ENCODE measurements at places on chromosomes 2 and 18.

DNA sequence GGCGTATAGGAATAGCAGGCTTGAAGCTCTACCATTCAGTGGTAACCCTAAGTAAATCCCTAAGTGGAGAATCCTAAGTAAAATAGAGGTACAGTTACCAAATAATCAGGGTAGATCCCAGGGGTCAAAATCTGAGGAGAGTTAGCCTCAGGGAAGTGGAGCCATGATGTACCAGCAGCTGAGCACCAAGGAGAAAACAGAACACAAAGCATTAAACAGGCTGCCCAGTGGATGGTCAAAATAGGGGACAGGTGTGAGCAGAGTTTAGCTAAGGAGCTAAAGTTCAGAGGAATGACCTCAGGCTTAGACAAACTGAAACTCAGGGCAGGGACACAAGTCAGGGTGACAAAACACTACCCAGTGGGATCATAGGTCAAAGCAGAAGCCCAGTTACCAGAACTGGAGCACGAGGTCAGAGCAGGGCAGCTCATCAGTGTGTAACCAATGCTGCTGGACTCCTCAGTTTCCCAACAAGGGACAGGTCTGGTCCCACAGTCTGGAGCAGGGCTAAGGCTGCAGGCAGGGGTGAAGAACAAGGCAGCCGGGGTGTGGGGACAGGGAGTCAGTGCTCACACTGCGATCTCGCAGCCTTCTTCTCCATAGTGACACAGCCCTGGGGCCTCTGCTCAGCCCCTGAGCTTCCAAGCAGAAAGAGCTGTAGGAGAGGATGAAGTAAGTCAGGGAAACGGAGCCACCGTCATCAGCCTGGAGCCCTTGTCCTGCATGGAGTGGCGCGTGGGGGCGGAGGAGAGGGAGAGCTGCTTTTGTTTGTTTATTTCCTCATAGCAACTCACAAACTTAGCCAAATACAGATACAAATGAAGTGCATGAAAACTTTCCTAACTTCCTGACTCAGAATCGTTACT lies 264.0 kb downstream of the MREG start:
- DNase-seq: no peak

DNA sequence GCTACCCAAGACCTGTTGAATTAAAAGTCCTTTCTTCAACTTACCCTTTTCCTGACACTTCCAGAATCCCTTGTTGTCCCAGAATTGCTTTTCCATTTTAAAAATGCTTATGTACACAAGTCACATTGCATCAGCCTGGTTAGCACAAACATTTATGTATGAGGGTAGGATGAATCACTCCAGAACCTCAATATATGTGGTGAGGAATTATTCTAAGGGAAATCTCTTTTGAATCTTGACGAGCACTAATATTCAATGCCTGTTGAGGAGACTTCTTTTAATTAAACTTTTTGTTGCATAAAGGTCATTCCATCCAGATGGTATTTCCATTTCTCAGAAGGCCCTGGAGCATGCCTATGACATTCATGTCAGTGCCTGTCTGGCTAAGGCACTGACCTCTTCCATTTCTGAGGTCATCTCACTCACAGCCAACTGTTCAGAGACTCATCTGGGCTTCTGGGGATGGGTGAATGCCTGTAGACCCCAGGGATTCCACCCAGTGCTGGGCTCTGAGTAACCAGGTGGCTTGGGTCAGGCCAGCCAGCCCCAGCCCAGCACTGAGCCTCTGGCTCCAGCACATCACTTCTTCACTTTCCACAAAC lies 28.2 kb downstream of the ACMSD start:
- no peak for DNase-seq

GRCh38 chr18:58172031-58172430 lies 128.0 kb downstream of the NEDD4L start:
- DNase-seq: no peak

DNA sequence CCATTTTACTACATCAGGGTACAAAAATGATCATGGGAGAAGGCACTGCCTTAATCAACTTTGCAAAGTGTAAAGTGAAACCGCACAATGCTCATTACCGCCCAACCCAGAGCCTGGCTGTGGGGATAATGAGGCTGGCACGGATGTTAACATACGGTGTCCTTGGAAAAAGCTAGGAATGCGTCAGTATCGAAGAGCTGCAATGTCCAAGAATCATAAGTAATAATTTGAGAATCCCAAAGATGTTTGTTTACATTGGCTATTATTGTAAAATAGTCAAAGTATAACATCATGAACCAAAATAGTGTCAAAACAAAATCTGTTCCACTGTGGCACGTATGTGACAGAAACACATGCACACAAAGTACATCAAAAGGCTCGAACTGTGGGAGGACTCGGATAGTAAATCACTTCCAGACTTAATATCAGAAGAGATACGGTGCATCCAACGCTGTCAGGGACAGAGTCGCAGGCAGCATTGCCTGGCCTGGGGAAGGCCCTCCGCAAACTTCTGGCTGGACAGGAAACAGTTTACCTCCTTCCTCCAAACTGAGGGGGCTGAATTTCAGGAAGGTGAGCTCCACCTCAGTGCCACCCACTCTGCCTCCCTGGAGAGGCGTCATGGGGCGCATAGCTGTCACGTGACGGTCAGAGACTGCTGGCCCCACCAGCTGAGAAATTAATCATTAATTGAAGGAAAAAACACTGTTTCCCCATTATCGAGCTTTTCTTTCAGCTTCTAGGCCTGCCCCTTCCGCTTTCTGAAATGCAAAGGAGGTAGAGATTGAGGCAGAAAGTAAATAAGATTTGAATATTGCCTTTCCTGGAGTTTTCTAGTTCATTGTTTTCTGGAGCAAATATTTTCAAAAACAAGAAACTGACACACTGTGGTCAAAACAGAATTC lies 1.8 kb upstream of the ID2 start:
- DNase-seq: no peak

DNA sequence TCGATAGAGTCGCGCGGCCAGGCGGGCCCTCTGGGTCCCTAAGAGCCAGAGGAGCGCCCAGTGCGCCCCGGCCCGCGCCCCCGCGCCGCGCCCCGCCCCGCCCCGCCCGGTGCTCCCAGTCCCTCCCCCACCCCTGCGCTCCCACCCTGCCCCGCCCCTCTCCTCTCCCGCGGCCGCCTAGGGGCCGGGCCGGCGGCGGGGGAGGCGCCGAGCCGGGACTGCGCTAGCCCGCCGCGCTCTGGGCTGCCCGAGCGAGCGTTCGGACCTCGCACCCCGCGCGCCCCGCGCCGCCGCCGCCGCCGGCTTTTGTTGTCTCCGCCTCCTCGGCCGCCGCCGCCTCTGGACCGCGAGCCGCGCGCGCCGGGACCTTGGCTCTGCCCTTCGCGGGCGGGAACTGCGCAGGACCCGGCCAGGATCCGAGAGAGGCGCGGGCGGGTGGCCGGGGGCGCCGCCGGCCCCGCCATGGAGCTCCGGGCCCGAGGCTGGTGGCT lies at the start of gene GPC1:
Gene GPC1, plus strand, starts transcription at position 207 of the 491 bp plus-strand sequence. Its CDS starts 256 bp downstream, at position 463.
- peak; percentile 87 for DNase-seq

DNA sequence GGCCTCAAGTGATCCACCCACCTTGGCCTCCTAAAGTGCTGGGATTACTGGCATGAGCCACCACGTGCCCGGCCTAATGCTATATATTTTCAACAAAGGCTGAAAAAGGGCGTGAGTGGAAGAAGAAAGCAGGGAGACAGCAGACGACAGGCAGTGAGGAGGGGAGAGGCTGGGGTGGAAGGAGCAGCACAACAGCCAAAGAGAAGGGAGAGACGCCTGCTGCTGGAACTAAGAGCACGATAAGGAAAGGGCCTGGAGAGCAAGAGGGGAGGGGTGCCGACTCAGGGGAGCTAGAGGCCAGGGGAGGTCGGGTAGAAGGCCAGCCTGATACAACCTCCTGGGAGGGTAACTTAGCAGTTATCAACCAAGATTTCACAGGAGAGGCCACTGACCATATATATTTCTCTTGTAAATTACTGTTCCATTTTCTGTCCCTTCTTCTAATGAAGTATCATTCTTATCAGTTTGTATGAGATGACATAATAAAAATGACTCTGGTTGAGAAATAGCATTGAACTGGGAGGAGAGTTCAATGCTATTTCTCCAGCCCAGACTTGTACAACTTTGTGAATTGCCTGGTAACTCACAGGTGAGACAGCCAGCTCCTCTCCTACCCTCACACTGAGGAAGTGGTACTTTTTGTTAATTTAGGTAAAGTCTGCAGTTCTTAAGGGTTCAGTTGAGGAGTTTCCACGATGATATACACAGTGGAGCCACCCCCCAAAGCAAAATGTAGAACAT lies 5.8 kb upstream of the RNU4ATAC start:
- DNase-seq: no peak

DNA sequence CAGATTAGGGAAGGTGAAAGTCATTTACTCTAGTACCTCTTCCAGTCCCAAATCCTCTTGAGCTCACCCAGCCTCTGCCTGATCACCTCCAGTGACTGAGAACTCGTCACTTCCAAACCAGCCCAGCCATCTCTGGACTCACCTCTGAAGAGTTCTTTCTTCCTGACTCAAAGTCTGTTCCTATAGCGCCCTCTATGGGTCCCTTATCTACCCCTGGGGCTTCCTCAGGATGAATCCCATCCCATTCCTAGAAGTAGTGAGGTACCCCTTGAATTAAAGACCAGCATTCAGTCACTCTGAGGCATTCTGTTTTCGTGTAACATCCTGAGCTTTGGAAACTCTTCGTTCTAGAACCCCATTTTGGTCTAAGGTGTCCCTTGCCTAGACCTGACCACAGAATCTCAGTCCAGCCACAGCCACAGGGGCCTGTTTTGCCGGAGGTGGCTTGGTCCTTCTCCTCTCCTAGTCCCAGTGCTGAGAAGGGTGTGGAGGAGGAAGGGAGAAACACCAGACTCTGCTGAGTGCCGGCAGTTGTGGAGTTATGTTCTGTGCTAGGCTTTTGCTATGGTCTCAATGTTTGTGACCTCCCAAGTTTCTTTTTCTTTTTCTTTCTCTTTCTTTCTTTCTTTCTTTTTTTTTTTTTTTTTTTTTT lies 32.7 kb downstream of the SIX3 start:
- DNase-seq: peak; percentile 27

DNA sequence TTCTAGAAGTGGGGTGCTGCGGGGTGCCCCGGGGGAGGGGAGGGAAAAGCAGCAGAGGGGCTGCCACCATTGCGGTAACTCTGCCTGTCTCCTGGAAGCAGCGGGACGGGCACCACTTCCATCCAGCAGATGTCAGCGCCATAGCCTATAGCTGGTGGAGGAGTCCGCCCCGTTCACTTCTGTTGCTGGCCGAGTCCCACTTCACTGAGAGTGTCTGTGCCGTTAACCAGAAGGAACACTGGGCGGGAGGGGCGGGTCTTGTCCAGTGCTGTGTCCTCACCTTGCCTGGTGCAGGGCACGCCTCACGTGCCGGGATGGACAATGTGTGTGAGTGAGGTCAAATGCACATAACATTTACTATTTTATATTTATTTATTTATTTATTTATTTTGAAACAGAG lies 19.3 kb upstream of the ODC1 start:
- DNase-seq: no peak

GRCh38 chr2:2704428-2705090 lies 373.5 kb upstream of the MYT1L start:
- no peak for DNase-seq

GRCh38 chr18:13216711-13217465 lies 1.7 kb upstream of the LDLRAD4 start:
- DNase-seq: peak; percentile 77

GRCh38 chr2:6819668-6820067 lies 46.0 kb downstream of the CMPK2 start:
- DNase-seq: no peak

GRCh38 chr2:65256054-65256453 lies 28.4 kb downstream of the ACTR2 start:
- DNase-seq: no peak

DNA sequence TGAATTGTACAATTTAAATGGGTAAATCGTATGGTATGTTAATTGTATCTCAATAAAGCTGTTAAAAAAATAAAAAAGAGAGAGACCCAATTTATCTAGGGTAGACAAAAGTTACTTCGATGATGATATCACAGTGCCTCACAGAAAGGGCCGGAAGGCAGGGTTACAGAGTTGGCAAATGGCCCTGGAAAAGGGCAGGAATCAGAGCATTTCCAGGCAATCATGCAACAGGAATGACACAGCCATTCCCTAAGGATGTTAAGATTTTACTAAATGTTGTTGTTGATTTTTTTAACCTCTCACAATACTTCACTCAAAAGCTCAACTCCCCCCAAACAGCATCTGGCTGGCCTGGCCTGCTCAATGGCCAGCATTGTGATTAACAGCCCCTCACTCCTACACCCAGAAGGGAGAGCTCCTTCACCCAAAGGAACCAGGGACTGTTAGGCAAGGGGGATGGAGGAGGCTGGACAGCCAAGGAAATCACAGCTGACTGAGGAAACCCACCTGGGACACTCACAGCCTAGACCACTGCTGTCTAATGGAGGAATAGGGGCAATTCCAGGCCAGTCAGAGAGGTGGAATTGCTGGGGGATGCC lies 7.7 kb upstream of the SP100 start:
- DNase-seq: no peak

DNA sequence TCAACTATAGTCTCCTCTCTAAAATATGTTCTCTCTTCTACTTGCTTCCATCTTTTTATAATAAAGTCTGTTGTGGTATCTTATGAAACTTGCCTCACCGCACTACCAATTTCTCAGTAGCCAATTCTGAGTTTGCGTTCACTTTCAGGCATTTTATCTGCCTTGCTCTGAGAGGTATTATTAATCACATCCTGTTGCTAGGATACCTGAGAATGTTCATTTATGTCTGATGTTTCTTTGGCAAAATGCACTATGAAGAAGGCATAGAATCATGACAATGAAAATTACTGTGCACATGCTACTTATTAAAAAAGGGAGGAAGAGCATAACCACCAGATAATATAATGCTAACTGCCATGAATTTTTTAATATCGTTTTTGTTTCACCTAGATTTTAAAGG lies 130.2 kb downstream of the CHST9 start:
- DNase-seq: no peak

DNA sequence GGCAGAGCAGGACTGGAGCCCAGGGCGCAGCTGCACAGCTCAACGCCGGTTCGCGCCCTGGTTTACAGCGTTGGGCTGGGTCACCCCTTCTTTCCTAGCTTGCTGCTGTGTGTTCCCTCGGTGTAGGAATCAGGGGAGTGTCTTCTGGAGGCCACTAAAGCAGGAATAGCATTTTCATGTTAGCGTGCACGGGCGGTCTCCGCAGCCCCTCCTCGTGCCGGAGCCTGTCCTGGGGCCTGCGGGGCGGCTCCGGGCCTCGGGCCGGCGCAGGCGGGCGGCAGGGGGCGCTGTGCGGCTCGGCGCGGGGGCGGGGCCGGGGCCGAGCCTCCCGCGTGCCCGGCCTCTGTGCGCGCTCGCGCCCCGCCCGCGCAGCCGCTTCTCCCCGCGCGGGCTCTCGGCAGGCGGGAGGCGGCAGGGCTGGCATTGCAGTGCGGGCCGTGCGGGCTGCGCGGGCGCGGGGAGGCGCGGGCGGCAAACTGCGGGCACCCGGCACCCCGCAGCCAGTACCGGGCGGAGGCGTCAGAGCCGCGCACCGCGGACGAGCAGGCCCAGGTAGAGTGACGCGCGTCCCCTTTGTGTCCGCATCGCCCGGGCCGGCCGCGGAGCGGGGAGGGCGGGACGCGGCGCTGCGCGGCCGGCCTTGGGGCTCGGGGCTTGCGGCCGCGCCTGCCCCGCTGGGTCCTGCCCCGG lies at the start of gene RNF144A:
Gene RNF144A, plus strand, starts transcription at position 342 of the 690 bp plus-strand sequence. CDS start 79,515 bp downstream, outside the sequence.
- peak; percentile 93 for DNase-seq

GRCh38 chr2:161355983-161356382 lies 47.8 kb downstream of the PSMD14 start:
- DNase-seq: no peak
